M059J (cell line): ENCODE measurements at places on chromosomes 11 and 22. TPM values are rescaled to one million over a fixed set of nuclear protein-coding genes. Genes with fewer than 3 reads are reported as not detected.

DNA sequence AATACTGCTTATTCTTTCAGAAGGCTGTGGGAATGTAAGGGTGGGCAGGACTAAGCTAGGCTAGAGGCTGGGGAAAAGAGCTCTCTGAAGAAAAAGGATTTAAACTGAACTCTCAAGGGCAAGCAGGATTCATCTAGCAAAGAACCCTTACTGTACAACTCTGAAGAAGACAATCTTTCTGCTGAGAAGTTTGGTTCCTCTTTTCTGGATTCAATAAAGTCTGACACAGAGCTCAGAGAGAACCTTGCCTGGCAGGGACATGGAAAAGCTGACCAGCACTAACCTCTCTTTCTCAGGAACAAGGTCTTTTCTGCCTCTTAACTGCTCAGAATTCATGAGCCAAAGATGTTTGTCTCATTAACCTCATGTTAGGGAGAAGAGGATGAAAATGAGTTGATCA is 388.4 kb upstream of the DDI1 start:
- no peak for DNase-seq

- no peak for DNase-seq
Measured at GRCh38 chr11:11163669-11164333, 189.2 kb downstream of the CSNK2A3 start.

The HOATZ gene
- not detected in 2 replicates for total RNA-seq

DNA sequence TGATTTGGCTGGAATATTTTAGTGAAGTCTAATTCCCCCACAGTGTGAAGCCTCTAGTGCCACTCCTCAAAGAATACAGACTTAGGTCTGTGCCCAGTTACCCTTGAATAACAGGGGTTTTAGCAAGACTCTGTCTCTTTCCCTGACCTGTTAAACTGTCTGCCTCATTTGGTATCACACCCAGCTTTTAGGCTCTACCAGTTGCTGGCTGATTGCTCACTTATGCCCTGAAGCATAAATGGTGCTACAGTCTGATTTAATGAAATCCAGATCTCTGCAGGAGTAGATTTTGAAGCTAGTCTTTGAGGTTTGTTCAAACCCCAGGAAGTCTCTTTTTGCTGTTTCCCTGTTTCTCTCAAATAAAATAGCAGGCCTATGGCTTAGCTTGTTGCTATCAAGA is 45.2 kb upstream of the LIPT2 start:
- DNase-seq, result peak; percentile 6

DNA sequence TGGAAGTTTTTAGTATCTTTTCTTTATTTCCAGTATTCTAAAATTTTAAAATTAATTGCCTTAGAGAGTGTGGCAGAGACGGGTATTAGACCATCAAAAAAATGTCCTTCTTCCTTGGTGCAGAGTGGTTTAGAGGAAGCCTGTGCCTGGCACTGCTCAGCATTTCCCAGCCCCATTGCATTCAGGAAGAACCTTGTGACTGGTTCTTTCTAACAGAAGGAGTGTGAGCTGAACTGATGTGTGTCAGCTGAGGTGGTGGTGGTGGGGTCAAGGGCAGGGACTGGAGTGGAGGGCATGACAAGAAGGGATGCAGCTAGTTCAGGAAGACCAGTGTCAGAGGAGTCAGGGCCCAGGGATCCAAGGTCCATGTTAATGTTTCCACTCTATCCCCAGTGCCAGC is 58.7 kb upstream of the FDX1 start:
- DNase-seq, result no peak

- peak; percentile 71 for DNase-seq
Measured at GRCh38 chr22:21646608-21647590, 4.8 kb downstream of the SDF2L1 start.

DNA sequence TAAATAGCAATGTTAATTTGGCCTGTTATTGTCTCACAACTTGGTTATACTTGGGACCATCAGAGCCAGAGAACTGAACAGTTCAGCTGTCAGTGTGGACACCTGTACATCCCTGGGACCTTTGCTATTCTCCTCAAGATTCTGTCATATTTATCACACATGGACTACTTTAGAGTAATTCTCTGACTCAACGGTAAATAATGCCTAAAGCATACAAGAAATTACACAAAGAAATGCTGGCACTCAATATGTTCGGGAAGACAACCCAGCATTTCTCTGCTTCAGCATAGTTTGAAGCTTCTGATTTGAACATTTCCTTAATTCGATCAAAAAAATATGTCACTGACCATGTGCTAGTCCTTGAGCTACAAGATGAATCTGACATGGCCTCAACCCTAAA is 34.6 kb upstream of the MMP13 start:
- peak; percentile 37 for DNase-seq

The DSCAML1 gene
- not detected in 2 replicates for total RNA-seq

The ANO9 gene
- 0.20 TPM in 1 of 2 replicates, not detected in the other for total RNA-seq

DNA sequence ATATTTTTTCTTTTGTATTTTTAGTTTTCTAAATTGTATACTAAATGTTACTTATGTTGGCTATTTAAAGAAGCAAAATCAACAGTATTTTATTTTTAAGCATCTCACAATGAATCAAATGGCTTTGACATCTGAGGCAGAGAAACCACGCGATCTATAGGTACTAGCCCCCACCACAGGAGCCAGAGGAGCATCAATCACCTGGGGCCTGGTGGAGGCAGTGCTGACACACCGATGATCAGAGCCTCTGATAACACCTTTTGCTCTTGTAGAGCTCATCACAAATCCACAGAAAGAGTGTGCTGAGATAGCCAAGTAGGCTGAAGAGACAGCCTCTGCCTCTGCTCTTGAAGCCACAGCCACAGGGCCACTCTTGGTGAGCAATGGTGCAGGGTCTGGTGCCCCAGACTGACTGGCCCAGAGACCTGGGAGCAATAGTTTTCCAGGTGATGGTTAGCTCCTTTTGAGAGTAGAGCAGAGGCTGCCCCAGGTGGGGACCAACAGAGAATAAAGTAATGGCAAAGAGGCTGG is 25.2 kb downstream of the HIRA start:
- no peak for DNase-seq

DNA sequence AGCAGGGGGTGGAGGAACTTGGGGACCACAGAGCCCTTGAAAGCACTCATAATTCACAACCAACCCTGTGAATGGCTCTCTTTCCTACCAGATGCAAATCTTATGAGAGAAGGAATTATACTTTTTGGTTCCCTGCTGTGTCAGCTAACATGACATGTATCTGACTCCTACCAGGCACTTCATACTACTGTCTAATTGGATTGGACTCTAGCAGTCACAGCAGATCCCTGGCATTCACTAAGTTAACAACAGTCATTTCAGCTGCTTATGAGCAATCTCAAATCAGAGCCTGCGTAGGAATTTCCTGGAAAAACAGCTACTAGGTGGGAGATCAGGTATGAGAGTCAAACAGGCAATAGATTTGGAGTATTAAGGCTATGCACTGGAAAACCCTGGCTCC is 11.1 kb upstream of the ENDOD1 start:
- no peak for DNase-seq

DNA sequence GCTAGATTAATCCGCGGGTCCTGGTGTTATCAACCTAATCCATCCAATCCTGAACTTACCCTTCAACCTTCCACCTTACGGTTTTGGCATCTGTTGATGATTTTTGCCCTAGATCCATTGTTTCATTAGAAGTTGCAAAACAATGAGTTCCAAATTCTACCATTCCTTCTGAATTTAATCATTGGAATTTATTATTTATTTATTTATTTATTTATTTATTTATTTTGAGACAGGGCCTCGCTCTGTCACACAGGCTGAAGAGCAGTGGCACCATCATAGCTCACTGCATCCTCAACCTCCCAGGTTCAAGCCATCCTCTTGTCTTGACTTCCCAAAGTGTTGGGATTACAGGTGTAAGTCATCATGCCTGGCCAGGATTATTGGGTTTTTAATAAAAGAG is 20.3 kb upstream of the VPS37C start:
- DNase-seq, result no peak

The AQP11 gene
- 2.4 and 3.6 TPM in 2 replicates for total RNA-seq
